Thoracic aorta (tissue), 2 donors: ENCODE measurements at places on chromosomes 6 and 20. TPM values are rescaled to one million over a fixed set of nuclear protein-coding genes. Genes with fewer than 3 reads are reported as not detected.

GRCh38 chr6:21182589-21182988 lies 411.0 kb upstream of the SOX4 start:
- H3K36me3 ChIP-seq: no peaks in the 10 kb centered on the region

The VNN1 gene
- 3.8 TPM for total RNA-seq

- no peaks in the 10 kb centered on the region for H3K36me3 ChIP-seq
- no peak overlapping the region for H3K27ac ChIP-seq
- no peak overlapping the region for H3K4me3 ChIP-seq
- peaks cover 5% of the 10 kb centered on the region for H3K4me1 ChIP-seq
Measured at GRCh38 chr20:588476-588875, 21.6 kb downstream of the TCF15 start.

- no peaks in the 10 kb centered on the region for H3K27me3 ChIP-seq
- H3K4me3 ChIP-seq: no peak overlapping the region
- H3K4me1 ChIP-seq: no peaks in the 10 kb centered on the region
- no peak overlapping the region for H3K27ac ChIP-seq
- no peak for DNase-seq
- no peaks in the 10 kb centered on the region for H3K36me3 ChIP-seq
Measured at GRCh38 chr6:135411339-135411738, 86.2 kb downstream of the AHI1 start.

GRCh38 chr6:146670161-146670560 lies 71.4 kb downstream of the ADGB start:
- no peak overlapping the region for H3K27ac ChIP-seq
- H3K27me3 ChIP-seq: no peaks in the 10 kb centered on the region
- DNase-seq: no peak
- no peaks in the 10 kb centered on the region for H3K36me3 ChIP-seq
- no peaks in the 10 kb centered on the region for H3K4me1 ChIP-seq

DNA sequence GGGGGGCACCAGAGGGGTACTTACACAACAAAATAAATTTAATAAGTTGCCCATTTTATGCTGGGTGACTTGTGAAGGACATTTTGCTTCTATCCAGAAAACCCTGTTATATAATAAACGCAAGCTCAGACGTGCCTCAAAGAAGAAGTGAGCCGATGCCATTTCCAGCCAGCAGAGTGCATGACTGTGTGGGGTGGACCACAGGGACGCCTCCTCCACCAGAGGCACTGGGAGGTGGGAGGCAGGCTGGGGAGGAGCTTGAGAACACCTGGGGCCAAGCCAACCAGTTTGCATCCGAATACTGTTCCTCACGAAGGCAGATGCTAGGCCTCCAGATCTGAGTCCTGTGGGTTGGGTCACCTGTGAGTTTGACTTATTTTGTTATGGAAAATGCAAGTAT lies 363.8 kb downstream of the RNGTT start:
- no peaks in the 10 kb centered on the region for H3K4me1 ChIP-seq
- DNase-seq: no peak
- no peak overlapping the region for H3K4me3 ChIP-seq
- H3K27me3 ChIP-seq: no peaks in the 10 kb centered on the region

The ZNF451 gene
- total RNA-seq: 65.0 TPM
